ENCODE measurements at places on chromosomes 7 and 10. TPM values are rescaled to one million over a fixed set of nuclear protein-coding genes. Genes with fewer than 3 reads are reported as not detected.

DNA sequence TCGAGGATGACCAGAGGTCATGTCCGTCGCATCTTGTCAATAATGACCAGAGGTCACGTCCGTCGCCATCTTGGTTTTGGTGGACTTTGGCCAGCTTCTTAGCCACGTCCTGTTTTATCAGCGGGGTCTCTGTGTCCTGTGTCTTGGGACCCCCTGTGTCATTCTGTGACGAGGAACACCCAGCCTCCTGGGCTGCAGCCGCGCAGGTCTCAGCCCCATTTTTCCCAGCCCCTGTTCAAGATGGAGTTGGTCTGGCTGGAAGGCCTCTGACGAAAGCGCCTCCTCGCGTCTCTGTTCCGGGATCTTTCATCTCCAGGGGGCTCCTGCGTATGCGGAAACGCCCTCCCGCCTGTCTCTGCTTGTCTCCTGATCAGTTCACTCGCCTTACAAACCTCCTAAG lies 134.2 kb downstream of the ELFN1 start:
- no peak for DNase-seq

DNA sequence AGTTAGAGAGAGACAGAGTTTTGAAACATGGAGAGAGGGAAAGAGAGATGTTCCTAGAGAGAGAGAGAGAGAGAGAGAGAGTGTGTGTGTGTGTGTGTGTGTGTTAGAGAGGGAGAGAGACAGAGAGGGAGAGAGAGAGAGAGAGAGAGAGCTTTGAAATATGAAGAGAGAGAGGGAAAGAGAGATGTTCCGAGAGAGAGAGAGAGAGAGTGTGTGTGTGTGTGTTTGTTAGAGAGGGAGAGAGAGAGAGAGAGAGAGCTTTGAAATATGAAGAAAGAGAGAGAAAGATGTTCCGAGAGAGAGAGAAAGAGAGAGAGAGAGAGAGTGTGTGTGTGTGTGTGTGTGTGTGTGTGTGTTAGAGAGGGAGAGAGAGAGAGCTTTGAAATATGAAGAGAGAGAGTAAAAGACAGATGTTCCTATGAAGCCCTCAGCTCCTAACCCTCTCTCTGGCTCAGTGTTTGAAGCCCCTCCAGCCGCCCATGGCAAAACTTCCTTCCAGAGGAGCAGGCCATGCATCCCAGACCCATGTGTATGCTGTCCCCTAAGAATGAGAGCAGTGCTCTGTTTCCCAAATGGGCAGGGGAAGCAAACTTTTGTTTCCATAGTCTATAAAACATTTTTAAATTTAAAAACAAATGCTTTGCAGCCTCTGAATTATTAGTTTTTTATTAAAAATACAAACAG lies 130.9 kb downstream of the KCNMA1 start:
- no peak for DNase-seq

- DNase-seq, result peak; percentile 11
These were observed 74.1 kb downstream of the NRBF2 start for GRCh38 chr10:63206997-63207811.

GRCh38 chr10:53314876-53315275 lies 542.3 kb upstream of the MBL2 start:
- DNase-seq, result no peak

Gene FAM180A
- 1.9 TPM for total RNA-seq

DNA sequence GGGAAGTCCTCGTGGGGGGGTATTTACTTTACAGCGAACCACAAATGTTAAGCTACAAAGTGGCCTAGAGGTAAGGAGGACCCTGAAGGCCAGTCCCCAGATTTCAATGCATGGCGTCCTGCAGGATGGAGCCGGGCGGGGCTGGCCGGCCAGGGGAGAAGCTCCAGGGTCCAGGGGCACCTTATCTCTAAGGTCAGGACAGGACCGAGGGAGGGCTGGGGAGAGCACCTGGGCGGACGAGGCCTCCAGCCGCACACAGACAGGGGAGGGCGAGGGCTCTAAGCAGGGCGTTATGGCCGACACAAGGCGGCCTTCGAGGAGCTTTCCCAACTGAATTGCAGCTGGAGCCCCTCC lies 96.4 kb upstream of the DIP2C start:
- DNase-seq, result no peak

Gene PHYHIPL
- not detected for total RNA-seq

- no peak for DNase-seq
These were observed 77.9 kb upstream of the CAMK2B start for GRCh38 chr7:44403176-44403759.

DNA sequence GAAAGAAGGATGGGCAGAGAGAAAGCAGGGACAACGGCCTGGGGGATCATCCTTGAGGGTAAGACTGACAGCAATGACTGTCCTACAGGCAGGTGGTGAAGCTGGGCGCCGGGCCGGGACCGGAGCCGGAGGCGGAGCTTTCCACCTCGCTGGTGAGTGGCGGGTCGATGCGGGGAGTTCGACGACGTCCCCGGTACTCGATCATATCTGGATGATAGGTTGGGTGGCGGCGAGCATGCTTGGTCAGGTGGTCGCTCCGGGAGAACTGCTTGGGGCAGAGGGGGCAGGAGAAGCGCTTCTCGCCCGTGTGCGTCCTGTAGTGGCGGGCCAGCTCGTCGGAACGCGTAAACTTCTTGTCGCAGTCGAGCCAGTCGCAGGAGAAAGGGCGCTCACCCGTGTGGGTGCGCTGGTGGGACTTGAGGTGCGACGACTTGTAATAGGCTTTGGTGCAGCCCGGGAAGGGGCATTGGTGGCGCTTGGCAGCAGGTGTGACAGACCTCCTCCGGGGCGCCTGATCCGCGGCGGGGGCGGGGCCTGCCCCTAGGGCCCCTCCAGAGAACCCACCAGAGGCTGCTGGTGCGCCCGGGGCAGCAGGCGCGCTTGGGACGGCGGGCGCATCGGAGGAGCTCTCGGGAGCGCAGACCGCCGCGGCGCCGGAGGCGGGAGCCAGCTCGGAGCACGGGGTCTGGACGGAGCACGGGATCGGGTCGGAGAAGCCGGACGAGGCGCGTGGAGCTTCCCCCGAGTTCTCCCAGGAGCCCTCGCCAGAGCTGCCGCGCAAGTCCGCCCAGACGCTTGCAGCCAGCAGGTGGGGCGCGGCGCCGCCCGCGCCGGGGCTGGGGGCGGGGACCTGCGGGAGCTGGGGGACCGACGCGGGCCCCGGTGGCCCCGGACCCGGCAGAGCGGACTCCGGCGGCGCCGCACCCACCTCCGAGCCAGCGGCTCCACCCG lies 752 bp downstream of the KLF14 start:
- DNase-seq, result peak; percentile 17

Gene ANKRD1
- total RNA-seq, result 143 TPM

Gene SPDYE8
- not detected for total RNA-seq

- no peak for DNase-seq
These were observed 364.8 kb downstream of the SFMBT2 start for GRCh38 chr10:7045891-7046599.
